ENCODE measurements at places on chromosomes 1 and 21.

DNA sequence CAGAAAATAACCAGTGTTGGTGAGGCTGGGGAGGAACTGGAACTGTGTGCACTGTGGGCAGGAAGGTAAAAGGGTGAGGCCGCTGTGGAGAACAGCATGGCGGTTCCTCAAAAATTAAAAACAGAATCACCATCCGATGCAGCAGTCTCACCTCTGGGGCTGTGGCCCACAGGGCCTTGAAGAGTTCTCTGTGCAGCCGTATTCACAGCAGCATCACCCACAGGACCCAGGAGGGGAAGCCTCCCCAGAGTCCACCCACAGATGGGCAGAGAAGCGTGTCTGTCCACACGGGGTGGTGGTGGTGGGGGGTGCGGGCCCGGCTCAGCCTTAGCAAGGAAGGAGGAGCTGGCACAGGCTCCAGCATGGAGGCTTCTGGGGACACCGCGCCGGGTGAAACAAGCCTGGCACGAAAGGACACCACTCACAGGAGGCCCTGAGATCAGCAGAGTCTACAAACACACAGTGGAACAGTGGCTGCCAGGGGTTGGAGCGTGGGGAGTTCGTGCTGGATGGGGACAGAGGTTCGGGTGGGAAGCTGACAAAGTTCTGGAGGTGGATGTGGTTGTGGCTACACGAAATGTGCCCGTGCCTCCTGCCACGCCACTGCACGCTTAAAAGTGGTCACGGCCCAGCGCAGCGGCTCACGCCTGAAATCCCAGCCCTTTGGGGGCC, 11.5 kb downstream of the MORN1 start:
- DNase-seq, result no peak

DNA sequence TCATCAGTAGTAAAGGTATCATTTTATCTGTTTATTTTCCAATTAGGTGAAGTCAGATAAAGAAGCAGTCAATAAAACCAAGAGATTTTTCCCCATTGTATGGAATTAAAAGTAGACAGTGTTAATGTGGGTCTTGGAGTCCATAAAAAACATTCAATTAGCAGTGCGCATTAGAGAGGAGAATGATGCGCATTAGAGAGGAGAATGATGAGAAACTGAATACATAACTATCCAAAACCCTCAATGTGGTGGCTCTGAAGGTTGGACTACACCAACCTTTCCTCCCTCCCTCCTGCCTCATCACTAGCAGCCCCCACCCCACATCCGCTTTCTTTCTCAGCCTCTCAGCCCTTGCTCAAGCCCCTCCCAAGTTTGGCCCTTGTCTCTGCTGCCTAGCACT, 99.5 kb downstream of the DAB1 start:
- no peak for DNase-seq

- DNase-seq, result no peak
These were observed 16.8 kb downstream of the FNDC7 start for GRCh38 chr1:108729481-108729880.

DNA sequence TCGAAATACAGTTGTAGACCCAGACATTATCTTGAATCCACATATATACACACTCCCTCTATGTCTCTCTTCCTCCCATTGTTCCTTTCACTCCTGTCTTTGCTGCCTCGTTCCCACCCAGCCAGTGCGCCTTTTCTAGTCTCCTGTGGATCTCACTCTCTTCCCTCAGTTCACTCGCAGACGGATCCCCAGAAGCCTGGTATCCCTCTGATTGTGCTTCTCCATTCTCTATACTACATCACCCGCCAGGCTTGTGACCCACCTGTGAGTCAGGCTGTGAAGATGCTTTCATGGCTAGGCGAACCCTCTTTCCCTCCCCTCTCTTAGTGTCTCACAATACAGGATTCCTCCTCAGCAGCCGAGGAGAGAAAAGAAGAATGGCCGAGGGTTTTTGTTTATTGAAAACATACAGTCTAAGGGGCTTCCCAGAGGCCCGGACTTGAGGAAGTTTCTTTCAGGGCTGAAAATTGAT, 1.5 kb downstream of the HCN3 start:
- DNase-seq, result no peak

- no peak for DNase-seq
These were observed 26.5 kb downstream of the CAMK1G start for GRCh38 chr1:209609791-209610630.

- no peak for DNase-seq
These were observed 104.8 kb downstream of the PSMG1 start for GRCh38 chr21:39078322-39079065.

DNA sequence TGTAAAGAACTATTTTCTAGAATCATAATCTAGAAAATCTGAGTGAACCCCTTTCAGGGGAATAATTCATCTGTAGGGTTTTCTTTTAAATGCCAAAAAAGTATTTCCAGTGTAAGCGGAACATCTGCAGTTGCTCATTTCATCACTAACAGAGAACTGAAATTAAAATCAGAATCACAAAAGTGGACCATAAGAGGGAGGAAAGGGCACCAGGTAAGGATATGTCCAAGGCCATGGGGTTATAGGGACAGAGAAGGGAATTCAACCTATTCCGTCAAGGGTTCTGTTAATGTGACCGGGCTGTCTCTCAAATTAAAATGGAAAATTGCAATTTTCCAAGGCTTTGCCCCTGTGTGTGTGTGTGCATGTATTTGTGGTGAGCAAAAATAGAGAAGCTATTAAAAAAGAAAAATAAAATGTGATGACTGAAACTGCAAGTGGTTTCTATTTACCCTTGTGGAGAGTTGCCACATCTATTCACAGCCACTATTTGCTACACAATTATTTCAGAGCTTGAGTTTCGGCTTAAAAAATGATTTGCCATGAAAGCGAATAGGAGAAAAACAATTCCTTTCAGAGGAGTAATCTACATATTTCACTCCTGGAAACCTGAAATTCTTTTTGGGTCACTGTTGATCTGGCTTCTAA, 53.1 kb downstream of the APP start:
- DNase-seq, result no peak

DNA sequence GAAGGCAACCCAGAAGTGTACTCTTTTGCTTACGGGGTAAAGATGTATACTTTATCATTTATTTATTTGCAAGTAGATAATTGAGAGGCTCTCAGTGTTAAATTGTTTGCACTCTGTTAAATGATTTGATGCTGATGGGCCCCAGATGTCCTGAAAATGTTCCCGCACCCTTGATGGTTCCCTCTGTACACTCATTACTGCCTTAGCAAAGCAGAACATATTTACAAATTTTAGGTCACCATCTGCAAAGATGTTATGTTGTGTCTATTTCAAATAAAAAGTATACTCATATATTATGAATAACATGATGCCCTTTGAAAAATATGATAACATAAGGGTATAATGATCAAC, 240.5 kb upstream of the SNX7 start:
- no peak for DNase-seq
